ENCODE measurements at places on chromosomes 4 and X.

- DNase-seq, result no peak
Observed at GRCh38 chr4:10584042-10584441, 100.5 kb downstream of the CLNK start.

GRCh38 chr4:77432717-77433417 lies 172.8 kb upstream of the CXCL13 start:
- DNase-seq, result no peak

DNA sequence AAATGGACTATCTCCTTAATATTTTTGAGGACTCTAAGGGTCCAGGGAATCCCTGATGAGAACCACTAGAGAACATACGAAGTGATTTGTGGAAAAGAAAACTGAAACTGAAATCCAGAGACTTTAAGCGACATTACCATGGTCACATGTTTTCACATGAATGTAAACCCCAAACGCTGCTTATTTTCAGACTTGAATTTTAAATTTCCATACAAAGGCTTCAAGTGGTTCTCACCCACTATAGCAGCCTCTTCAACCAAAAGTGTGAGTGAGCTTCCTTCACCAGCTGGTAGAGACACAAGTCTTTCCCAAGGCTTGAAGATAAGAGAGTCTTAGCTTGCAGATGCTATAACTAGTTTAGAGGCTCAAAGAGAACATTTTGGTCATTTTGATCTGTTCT lies 232.7 kb downstream of the MGST2 start:
- DNase-seq, result no peak

GRCh38 chr4:155491336-155492120 lies 114.8 kb upstream of the MAP9 start:
- no peak for DNase-seq

DNA sequence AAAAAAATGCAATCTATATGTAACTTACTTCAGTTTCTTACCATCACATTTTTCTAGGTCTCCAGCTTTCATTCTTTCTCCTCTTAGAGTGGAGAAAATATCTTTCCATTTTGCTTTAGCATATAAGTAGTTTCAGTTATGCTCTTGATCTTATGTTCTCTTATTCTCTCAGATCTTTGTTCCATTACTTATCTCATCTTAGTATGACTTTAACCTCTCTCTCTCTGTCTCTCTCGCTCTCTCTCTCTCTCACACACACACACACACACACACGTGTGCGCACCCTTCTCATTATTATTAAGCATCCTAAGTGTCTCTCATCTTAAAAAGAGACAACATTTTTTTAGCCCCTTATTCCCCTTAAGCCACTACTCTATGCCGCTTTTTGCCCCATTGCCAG lies 92.8 kb downstream of the FAAH2 start:
- DNase-seq, result no peak

DNA sequence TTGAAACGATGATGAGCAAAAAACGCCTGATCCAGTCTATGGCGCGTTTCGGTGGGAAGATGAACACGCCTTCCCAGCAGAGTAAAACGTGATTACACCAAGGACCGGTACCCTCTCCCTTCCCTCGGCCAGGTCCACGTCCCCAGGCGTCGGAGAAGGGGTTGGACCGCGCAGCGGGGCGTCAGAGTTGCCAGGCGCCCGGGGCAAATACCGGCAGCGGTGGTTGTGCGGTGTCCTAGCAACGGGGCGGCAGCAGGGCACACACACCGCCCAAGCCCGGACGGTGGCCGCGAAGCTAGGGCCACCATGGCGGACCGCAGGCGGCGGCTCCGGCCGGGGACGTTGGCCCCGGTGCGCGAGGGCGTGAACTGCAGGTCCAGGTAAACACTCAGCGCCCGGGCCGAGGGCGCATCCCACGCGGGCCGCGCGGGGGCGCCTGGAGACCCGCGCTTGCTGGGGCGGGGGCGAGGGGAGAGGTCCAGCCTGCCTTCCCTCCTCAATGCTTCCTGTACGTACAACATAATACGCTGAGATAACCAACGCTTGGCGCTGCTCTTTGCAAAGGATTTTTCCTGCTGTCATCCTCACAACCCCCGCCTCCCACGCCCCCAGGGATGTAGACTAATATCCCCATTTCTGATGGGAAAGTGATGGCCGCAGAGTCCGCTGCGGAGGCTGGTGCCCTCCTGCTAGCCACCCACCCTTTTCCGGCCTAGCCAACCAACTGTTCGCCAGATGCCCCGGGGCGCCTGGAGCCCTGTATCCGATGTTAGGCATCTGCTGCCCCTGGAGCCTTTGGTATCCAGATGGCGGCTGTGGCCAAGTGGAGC lies at the start of gene FAM47E:
TSS of gene FAM47E (plus strand) at position 281 of the 830 bp plus-strand sequence. CDS start at position 307, 26 bp downstream.
- no peak for DNase-seq

DNA sequence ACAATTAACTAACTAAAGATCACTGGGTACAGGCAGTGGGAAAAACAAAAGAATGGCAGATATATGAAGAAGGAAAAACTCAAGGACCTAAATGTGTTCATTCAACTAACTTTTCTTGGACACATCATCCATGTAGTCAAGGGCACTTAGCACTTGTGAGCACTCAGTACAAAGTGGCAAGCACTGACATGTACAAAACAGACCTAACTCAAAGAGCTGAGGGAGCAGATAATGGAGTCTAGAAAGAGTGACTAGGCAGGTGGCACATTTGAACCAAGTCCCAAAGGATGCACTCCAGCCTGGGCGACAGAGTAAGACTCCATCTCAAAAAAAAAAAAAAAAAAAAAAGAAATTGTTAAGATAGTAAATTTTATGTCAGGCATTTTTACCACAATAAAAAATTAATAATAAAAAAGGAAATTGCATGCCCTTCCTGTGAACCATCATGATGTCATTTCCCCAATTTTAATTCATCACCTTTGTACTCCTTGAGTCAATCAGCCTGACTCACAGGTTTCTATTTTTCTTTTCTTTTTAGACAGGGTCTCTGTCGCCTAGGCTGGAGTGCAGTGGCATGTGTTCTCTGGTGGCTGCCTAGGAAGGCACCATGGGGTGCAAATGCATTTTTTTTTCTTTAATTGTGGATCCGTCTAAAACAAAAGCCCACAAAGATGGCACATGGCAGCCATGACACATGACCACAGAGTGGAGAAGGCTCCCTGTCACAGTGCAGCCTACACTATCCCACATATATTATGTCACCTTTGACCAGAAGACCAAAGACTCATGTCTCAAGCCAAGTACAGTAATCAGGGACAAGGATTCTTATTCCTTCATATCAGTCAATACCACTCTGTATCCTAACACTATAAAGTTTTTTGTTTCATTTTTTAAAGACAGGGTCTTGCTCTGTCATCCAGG lies 91.9 kb downstream of the CHST7 start:
- DNase-seq, result no peak

DNA sequence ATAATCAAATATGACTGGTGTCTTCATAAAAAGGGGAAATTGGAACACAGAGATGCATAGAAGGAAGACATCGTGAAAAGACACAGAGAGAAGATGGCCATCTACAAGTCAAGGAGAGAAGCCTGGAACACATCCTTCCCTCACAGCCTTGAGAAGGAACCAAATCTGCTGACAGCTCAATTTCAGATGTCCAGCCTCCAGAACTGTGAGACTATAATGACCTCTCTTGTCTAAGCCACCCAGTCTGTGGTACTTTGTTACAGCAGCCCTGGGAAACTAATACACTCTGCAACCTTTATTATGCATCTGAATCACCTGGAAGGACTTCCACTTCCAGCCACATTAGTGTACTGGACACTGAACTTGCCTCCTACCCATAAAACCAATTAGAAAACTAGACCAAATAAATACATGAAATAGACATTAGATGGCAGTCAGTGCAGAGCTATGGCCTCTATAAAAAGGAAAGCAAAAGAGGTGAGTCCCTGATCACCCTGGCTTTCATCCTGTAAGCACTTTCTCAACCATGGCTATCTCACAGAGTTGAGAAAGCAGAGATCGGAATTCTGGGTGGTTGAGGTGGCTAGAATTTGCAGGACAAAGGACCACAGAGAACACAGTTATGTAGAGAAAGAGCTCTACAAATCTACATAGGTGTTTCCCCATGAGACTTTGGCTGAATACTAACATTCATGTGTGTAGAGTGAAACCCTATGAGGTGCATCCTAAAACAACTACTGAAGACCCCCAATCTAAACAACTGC lies 25.7 kb downstream of the GAB3 start:
- no peak for DNase-seq

DNA sequence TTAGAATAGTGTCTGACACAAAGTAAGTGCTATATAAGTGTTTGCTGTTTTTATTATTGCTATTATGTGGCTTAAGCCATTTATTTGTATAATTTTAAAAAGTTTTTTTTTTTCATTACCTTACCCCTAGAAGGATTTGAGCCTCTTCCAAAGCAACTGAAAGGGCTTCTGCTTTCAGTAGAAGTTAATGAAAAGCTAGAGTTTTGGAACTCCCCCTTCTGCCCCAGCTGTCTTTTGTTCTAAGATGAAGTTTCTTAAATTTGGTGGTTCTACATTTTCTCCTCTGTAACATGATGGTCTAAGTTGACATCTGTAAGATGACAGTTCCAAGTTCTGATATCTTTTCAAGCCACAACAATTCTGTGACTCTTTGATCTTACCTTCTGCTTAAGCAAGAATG lies 30.3 kb downstream of the FHIP1A start:
- no peak for DNase-seq

- no peak for DNase-seq
Observed at GRCh38 chrX:38860106-38861013, 59.1 kb downstream of the MID1IP1 start.

- DNase-seq, result no peak
Observed at GRCh38 chr4:73012673-73013072, 56.8 kb downstream of the COX18 start.

- DNase-seq, result no peak
Observed at GRCh38 chr4:176999935-177000543, 207.3 kb upstream of the VEGFC start.

DNA sequence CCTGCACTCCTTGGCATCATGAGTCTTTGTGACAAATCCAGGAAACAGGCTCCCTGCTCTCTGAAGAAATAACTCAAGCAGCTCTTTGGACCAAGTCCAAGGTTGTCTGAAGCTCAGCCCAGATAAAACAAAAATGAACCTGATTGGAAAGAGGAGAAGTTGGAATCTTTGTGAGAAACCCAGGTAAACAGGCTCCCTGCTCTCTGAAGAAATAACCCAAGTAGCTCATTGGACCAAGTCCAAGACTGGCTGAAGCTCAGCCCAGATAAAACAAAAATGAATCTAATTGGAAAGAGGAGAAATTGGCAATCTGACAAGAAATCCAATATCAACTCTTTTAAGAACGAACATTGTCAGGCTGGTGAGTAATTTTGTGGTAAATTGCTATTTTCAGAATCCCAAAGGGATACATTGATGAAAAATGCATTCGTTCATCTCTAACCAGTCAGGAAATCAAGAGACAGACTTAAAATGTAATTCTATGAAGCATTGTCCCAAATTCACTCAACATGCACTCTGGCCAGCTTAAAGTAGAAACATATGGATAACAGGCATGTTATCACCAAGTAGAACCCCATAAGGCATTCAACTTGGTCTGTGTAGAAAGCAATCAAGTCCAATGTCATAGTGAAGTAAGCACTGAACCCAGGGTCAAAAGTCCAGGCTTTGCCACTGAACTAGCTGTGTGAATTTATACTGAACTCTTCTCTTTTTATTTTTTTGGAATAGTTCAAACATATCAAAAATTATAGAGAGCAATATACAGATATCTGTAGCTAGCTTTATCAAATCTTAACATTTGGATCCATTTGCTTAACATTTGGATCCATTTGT lies 16.8 kb upstream of the NFXL1 start:
- no peak for DNase-seq

DNA sequence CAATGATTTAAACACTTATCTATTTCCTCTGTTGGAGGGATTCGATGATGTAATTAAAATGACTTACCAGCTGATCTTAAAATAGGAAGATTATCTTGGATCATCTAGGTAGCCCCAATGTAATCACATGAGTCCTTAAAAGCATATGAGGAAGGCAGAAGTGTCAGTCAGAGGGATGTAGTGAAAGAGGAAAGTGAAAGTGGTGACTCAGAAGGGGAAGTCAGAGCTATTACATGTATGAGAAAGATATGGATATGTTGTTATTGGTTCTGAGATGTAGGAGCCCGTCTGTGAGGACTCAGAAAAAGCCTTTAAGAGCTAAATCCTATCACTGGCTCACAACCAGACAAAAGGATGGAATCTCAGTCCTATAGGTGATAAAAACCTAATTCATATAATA lies 456.4 kb downstream of the DACH2 start:
- DNase-seq, result no peak

Data from stimulated activated CD4-positive, alpha-beta T cell treated with anti-CD3 and anti-CD28 coated beads, Interleukin-15, amount 100 ng/mL, for 1 hour (primary cell).